CD4-positive, alpha-beta T cell treated with Interferon alpha-2 for 1 hour (primary cell): ENCODE measurements at places on chromosomes 16 and 17.

GRCh38 chr17:51685287-51685909, 425.1 kb downstream of the UTP18 start:
- no peak for DNase-seq

DNA sequence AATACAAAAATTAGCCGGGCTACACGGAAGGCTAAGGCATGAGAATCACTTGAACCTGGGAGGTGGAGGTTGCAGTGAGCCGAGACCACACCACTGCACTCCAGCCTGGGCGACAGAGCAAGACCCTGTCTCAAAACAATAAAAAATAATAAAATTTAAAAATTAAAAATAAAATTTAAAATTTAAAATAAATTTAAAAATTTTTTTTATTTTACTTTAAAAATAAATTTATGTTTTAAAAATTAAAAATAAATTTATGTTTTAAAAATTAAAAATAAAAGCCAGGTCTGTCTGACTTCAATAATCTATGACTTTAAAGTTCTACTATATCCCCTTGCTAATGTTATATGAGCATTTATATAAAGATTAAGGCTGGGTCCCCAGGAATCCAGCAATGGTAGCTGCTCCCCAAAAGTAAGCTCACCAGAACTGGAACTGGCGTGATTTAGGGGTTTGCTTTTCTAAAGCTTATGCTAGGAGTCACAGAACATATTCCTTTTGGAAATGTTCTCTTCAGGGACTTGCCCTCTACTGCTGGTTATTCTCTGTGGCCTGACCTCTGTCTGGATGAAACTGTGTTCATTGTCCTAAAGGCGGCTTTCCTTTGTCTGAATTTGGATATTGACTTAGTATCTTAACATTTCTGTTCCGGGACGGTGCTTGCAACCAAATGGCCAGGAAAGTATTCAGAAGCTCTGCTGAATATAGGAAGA, 140.2 kb upstream of the NOL11 start:
- no peak for DNase-seq

GRCh38 chr16:58490065-58490464, 9.9 kb upstream of the NDRG4 start:
- DNase-seq, result no peak

GRCh38 chr17:8740486-8740885, 4.2 kb downstream of the CCDC42 start:
- DNase-seq, result peak; percentile 57

GRCh38 chr17:61389670-61390478, 9.8 kb upstream of the TBX2 start:
- DNase-seq, result peak; percentile 44

GRCh38 chr17:82167028-82167427, 45.6 kb downstream of the CCDC57 start:
- DNase-seq, result no peak

- DNase-seq, result no peak
These were observed 5.9 kb upstream of the CCL22 start for GRCh38 chr16:57352636-57353047.

GRCh38 chr16:693766-694165, 3.6 kb upstream of the WDR24 start:
- DNase-seq, result no peak

- DNase-seq, result no peak
These were observed 5.7 kb upstream of the METTL9 start for GRCh38 chr16:21593530-21594289.

DNA sequence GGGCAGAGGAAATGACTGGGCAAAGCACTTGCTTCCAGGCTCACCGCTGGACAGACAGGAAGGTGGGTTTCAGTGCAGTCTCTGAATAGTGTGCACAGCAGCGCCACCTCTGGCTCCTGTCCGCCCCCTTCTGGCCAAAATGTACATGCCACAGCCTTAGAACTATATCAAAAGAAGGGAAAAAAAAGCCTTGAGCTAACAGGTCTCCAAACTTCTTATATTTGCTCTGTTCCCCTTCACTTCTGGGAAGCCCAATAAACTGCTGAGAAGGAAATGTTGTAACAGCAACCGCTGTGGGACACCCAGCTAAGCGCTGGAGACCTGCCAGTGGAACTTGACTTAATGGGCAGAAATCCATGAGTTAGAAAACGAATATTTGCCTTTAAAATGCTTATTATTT, 17.5 kb downstream of the COG7 start:
- DNase-seq, result peak; percentile 56

DNA sequence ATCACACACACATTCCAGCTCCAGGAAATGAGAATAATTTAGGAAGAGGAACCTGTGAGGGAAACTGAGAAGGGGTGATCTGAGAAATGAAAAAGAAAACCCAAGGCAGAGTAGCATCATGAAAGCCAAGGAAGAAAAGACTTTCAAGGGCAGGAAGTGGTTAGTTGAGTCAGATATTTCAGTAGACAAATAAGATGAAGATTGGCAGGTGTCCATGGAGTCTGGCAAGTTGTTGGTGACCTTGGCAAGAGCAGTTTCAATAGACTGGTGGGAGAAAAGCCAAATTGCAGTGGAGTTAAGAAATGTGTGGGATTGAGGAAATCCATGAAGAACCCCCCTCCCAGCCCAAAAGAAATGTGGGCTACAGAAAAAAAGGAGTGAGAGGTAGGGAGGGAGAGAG, 10.7 kb downstream of the GNAO1 start:
- DNase-seq, result peak; percentile 55

GRCh38 chr17:34377078-34377823, 14.2 kb upstream of the CCL1 start:
- DNase-seq, result no peak

DNA sequence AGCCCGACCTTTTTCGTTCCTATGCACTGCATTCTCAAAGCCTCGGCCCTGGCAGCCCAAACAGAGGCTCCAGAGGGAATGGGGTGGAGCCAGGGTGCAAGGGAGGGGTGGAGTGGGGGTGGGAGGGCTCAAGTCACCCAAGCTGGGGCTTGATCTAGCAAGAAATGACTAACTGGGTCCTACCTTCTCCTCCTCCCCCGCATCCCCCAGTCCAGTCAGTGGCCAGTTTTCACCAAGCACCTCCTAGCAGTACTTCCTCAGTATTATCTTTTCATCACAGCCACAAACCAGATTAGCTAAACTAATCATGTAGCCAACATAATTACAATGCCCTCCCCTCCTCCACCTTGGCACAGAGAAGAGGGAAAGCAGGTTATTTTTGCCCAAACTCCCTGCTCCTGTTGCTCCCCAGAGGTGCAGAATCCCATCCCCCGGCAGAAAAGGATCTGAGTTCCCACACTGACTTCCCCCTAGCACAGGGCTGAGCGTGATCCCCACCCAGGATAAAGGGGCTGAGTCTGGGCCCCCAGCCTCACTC, 2.2 kb downstream of the JUP start:
- peak; percentile 37 for DNase-seq

GRCh38 chr17:81097134-81097942, 62.4 kb downstream of the BAIAP2 start:
- peak; percentile 27 for DNase-seq

DNA sequence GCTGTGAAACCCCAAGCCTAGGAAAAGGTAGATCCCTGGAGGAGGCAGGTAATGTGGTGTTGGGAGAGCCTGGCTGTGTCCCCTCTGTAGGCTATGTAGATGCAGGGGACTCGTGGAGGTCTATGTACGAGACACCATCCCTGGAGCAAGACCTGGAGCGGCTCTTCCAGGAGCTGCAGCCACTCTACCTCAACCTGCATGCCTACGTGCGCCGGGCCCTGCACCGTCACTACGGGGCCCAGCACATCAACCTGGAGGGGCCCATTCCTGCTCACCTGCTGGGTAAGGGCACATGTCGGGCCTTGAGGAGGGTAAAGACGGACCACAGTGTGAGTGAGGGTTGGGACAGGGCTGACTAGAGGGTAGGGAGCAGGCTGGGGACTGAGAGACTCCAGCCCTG, 12.0 kb downstream of the ACE start:
- DNase-seq, result no peak

DNA sequence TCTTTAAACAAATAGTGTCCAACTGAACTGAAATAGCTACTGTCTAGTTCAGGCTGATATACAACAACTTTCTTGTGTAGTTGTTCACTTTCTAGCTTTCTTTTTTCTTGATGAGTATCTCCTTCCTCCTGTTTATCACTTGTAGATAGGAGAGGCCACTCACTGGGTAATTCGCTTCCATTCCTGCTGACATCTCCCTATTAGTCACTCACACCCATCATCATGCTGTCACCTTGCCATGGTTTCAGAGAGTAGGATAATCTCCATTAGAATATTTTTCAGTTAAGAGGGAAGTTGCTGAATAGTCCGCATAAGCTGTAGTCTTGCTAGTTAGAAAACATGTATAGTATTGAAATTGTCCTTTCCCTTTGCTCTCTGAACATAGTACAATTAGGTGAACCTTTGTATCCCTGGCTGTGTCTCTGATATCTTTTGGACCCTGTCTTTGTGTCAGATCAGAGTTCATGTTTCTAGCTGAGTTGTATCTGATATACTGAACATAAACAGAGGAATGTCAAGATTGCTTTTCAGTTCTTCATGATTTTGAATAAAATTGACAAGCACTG, 64.4 kb upstream of the RASL10B start:
- no peak for DNase-seq

DNA sequence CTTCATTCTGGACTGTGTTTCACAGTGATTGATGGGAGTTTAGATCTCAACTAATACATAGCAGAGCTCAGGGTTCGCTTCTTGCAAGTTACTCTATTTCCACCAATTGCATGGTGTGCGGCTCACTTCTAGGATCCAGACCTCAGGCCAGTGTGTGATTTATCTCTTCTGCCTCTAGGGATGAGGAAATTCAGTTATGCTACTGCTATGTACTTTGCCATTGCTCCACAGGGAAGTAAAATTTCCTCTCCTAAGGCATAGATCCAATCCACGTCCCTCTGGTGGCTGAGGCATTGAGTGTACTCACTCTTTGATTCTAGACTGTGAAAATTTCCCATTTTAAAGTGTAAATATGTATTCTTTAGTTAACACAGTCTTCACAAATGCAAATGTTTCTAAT, 214.1 kb downstream of the HS3ST3B1 start:
- DNase-seq, result no peak

DNA sequence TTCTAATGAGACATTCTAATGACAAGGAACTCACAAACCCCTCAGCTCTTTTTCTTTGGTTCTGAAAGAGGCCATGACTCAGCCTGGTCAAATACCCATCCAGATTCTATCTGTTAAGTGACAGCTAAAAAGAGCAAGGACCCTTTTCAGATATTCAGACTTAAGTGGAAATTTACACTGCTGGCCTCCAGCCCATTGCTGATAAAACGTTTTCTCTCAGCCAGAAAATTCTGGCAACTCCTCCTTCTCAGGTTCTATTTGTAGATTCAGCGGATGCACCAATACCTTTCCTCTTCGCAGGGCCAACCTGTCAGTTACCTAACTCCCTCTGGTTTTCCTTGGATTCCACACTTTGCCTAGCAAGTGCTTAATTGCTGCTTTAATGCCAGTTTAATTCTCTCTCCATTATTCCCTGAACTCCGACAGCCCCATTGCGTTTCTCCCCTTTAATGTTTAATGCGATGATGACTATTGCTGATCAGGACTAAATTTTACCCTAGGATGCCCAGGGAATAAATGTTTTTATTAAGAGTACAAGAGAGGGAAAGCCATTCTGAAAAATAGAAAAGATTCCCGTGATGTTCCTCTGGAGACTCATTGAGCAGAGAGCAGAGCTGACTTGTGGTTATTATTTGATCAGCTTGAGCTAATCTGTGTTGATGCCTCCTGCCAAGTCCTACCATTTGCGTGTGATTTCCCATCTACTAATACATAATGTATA, 35.9 kb upstream of the TOM1L1 start:
- no peak for DNase-seq

GRCh38 chr16:74999219-74999608, 390 bp downstream of the ZNRF1 start:
- DNase-seq, result no peak

DNA sequence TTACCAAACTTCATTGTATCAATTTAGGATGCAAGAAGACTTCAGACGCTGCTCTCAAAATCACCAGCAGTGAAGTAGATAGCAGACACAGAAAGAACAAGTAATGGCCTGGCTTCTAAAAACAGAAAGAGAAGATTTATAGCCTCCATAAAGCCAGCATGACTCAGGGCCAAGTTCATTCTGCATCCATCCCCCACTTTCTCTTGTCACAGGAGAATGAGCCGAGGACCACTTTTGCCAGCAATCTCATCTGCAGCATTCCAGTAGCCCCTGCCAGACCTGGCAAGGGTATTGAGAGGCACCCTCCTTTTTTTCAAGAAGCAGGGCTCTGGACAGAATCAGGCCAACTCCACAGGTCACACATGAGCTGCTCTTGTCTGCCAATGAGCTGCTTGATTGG, 355.4 kb upstream of the SOX9 start:
- DNase-seq, result no peak
